ENCODE measurements at places on chromosomes 11 and 22.

- DNase-seq = no peak
Observed at GRCh38 chr11:118341815-118342489, 553 bp downstream of the CD3D start.

DNA sequence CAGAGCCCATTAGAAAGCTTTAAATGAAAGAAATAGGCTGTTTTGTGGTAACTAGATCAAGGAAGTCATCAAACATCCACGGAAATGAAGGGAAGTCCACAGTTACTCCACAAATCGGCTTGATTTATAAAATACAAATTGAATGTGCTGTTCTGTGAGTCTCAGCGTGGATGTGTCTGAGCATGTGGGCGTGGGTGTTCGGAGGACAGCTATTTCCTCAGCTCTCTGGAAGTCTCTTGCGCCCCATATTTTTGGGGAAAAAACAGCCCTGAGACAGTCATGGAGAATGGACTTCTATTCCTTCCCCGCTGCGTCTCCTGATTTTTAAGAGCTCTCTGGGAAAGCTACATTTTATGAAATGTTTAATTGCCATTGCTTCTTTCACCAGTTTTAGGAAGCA is 144.4 kb downstream of the EFCAB6 start:
- DNase-seq = no peak

DNA sequence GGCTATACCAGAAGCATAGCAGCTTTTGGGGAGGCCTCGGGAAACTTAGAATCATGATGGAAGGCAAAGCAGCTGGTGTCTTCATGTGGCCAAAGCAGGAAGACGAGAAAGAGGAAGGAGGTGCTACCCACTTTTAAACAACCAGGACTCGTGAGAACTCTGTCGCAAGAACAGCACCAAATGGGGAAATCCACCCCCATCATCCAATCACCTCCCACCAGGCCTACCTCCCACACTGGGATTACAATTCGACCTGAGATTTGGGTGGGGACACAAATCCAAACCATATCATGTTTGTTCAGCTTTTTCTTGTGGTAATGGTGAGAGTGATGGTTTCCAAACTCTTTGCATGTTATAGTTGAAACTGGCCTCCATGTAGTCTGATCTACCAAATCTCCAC is 32.5 kb upstream of the OR10D3 start:
- no peak for DNase-seq

DNA sequence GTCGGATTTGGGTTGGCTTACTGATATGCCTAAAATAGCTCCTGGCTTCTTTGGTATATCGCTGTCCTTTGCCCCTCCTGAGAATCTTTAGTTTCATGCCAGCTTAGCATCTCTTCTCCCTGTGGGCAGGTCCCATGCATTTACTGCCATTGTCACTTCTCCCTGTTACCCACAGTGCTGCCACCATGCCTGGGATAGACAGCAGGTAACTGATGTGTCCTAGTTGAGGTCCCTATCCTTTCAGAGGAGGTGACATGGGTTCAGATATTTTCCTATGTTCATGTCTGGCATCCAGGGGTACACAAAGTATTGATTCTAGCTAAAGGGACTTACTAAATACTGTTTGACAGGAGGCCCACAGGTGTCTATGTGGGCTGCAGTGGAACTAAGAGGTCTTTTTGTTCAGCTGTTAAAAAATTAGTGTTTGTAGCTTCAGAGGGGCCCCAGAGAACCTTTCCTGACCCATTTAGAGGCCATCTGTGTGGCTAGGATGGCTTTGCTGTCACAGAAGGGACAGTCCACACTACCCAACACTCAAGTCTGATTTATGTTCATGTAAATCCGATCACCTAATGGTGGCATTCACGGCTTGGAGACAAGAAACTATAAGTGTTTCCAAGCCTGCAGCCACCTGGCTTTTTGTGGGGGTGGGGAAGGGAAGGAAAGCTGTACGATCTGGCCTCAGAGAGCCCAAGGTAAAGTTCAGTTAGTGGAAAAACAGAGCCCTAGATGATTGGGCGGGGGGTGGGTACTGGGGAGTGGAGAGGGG is 8.5 kb downstream of the TIMP3 start:
- no peak for DNase-seq

- no peak for DNase-seq
Observed at GRCh38 chr11:78428266-78428636, 10.6 kb upstream of the GAB2 start.

DNA sequence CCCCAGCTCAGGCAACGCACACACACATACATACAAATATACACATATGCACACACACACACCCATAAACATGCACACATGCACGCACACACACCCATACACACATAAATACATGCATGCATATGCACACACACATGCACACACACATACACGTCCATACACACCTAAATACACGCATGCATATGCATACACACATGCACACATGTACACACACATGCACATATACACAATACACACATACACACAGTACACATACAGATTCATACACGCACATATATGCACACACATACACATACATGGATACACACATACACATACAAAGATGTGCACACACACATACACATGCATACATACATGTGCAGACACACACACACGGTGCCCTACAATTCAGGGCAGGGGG is 496.6 kb downstream of the TBC1D22A start:
- no peak for DNase-seq

GRCh38 chr11:97610000-97610399 is 1220.2 kb downstream of the JRKL start:
- DNase-seq = no peak

- DNase-seq = no peak
Observed at GRCh38 chr22:47497666-47498065, 735.2 kb downstream of the TBC1D22A start.

DNA sequence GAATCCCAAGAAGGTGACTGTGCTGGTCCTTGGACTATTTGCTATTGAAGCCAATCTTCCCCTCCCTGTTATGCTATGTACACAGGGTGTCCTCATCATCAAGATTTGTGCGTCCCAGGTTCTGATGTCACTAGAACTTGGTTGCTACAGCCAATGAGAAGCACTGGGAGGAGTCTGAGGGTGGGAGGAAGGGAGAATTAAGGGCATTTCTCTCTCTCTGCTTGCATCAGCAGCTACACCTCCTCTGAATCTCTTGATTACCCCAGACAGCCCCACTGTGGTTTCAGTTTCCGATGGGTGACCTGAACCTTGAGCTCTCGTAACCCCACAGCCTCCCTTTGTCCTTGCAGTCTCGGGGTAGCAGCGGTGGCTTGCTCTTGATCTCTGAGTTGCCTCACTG is 212.4 kb upstream of the SESN3 start:
- DNase-seq = no peak

DNA sequence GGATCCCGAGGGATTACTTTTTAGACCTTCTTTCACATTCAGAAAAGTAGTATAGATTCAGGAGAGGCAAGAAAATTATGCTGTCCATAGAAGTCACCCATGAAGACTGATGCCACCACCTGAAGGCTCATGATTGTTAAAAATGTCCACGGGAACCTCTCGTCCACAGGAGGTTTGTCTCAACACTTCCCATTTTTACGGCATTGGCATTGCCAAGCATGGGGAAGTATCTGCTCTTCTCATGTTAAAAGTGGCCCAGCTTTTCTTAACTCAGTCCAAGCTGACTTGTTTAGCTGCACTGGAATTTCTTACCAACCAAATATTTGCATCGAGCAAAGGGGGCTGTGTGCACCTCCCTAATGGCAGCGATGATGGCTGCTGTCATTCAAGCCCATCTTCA is 9.6 kb downstream of the CDPF1 start:
- DNase-seq = no peak

GRCh38 chr11:73399159-73399590 is 23.0 kb downstream of the RELT start:
- no peak for DNase-seq

- DNase-seq = peak; percentile 40
Observed at GRCh38 chr11:9264316-9265210, 587 bp downstream of the DENND5A start.

DNA sequence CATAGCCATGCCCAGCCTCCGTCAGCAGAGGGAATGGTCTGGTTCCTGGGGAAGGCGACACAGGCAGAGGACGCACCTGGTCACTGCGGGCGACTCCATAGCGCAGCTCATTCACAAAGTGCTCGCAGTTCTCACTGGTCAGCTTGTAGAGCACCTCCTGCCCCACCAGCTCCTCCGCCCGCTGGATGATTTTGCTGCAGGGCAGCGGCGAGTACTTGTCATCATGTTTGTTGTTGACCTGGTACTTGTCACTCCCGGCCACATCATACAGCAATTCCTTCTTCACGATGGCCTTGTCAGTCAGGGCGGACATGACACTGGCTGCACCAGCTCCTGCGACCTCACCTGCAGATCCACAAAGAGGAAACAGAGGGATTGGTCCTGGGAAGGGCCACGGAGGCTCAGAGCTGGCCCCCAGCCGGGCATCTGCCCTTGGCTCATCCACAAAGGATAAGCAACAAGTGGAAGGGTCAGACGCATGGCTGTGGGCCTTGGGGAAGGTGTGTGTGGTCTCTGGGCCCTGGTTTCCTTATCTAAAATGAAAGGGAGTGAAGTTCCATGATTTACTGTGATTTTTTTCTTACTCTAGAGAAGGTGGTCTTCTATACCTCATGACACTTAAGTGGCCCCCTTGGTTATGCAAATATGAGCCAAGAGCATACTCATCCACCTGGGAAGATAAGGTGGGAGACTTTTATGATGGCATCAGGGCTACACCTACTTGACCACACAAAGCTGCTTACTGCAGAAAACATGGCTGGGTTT is 24.0 kb downstream of the PLAAT3 start:
- no peak for DNase-seq

DNA sequence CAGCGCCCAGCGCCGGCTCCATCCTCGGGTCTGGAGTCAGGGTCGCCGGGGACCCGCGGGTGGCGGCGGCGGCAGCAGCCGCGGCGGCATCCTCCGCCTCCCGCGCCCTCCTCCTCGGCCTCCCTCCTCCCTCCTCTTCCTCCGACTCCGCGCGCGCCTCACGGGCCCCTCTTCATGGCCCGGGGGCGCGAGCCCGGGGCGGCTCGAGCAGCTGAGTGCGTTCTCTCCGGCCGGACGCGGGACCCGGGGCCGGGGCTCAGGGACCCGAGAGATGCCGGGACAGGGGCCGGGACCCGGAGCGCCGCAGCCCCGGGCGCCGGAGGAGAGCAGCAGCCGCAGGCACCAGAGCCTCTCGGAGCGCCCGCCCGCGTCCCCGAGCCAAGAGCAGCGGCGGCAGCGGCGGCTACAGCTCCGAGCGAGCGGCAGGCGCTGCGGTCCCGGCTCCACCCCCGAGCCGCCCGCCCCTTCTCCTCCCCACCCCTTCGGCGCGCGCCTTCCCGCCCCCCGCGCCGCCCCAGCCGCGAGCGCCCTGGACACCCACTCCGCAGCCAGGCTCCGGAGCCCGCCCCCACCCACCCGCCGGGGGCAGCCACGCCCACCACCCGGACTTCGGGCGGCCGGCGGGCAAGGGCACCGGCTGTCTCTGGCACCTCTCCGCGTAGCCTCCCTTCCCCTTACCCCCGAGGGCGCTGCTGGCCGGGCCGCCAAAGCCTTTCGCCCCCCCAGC is at the start of gene CHST1:
CHST1 (minus strand) TSS at position 417 of the 727 bp plus-strand sequence. CDS start 14,699 bp downstream, outside the sequence.
- DNase-seq = no peak

GRCh38 chr22:43365715-43366440 is 22.7 kb upstream of the SCUBE1 start:
- no peak for DNase-seq

DNA sequence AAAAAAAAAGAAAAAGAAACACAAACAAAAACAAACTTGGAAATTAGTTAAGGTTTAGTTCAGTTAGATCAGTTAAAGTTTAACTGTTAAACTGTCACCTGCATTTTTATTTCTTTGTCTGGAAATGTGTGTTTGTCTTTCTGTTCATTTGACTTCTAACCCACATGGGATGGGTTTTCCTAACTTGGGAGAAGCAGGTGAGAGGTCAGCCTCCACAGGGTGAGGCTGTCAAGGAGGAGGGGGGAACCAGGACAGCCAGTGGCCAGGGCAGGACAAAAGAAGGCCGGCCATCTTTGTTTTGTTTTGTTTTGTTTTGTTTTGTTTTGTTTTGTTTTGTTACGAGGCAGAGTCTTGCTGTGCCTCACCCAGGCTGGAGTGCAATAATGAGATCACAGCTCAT is 13.4 kb upstream of the GCAT start:
- DNase-seq = no peak

DNA sequence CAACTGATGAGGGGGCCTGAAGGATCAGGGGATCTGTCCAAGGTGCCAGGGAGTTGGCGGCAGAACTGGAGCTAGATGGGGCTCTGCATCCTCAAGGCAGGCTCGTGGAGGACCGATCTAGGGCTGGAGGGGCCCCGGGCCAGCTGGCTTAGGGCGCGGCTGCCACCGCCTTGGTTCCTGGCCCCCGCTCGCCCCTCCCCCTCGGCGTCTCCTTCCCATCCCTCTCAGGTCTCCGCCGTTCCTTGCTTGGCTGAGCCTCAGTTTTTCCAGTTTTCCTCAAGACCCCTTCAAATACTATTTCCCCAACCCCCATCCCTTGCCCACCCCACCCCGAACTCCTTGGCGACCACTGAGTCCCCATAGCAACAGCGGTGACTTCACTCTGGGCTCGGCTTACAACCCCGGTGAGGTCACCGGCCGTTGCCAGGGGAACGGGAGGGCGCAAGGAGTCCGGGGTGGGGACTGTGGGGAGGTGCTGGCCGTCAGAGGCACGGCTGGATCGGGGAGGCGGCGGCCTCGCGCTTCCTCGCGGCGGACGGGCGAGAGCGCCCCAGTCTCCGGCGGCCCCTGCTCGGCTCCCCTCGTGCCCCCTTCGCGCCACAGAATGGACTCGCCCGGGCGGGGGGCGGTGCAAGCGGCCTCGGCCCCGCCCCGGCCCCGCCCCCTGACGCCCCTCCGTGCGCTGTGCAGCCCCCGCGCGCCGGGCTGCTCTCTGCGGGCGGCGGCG is 7.5 kb downstream of the FREY1 start:
- DNase-seq = peak; percentile 43

DNA sequence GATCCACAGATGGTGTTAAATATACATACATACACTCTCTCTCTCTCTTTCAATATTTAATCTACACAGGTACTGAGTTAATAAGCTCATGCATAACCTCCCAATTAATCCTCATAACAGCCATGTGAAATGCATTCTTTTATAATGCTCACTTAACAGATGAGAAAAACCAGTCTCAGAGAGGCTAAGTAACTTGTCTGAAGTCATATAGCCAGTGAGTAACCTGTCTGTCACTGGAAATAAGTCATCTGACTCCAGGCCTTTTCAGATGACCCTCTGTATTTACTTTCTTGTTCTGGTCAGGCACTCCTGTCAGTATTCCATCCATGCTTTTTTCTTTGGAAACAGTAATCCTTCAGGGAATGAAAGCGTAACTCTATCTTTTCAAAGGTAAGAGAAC is 594.0 kb upstream of the TENM4 start:
- DNase-seq = no peak

DNA sequence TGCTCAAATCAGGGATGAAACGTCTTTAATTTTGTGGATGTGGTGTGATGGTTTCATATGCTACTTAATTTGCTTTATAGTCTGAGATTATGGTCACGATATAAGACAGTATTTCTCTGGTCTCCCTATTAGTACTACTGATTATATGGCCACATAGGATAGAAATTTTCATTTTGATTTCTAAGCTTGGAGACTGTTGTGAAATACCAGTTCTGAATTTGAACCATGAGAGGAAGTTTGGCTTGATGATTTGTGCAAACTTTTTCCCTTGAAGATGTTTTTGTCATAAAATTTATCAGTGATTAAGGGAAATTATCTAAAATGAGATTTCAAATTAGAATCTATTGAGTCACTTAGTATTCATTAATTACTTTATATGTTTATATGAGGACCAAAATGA is 2.7 kb downstream of the RNF169 start:
- no peak for DNase-seq

Measured in pulmonary artery endothelial cell (primary cell).